ENCODE measurements at places on chromosomes 7 and 10. TPM values are rescaled to one million over a fixed set of nuclear protein-coding genes. Genes with fewer than 3 reads are reported as not detected.

Gene CALCR
- not detected for total RNA-seq

- no peak for DNase-seq
Measured at GRCh38 chr7:80764132-80764531, 125.7 kb downstream of the CD36 start.

DNA sequence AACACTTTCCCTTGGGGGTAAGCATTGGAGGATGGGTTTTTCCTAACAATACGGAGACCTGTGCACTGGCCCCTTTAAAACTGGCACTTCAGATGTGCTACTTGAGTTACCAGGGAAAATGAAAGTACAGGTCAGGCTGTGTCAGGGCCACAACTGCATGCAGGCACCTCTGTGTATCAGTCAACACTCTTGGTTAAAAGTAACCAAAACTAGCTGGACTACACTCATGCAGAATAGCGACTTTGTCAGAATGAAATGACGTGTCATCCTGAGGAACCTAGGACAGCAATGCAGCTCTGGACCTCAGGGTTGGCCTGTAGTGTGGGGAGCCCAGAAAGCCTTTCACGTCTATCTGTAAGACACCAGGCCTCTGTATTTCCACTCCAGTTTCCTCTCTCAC is 33.8 kb upstream of the SMKR1 start:
- DNase-seq: no peak

GRCh38 chr7:136655414-136655813 is 213.0 kb upstream of the CHRM2 start:
- no peak for DNase-seq

- no peak for DNase-seq
Measured at GRCh38 chr10:68106656-68107055, 2.6 kb upstream of the MYPN start.

DNA sequence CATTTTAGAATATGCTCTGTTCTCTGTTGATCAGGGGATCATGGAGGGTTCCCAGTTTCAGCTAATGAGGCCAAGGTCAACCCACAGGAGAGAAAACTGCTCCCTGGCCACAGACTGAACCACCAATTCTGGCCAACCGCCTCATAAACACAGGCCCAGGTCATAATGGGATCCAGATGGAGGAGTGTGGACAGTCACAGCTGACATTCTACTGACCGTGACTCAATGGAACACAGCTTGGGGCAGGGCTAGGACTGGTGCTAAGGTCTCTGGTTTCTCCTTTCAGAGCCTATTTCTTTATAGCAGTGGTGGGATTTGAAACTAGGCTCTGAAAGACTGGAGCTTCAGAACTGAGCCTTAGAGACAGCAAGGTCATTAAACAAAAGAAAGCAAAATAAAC is 68.3 kb downstream of the HIPK2 start:
- DNase-seq: peak; percentile 21

DNA sequence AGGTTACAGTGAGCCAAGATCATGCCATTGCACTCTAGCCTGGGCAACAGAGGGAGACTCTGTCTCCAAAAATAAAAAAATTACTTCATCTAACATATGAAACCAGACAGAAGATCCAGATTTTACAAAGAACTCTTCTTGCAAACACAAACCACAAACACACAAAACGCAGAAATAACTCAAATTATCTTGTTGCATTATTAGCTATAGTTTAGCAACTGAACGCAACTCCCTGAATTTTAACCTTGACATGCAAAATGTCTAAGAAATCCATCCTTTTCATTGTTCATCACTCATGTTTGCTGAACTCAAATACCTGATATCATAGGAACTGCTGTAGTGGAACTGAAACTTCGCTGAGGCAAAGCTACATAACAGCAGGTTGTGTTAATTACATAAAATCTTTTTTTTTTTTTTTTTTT is 64.1 kb downstream of the MICU1 start:
- no peak for DNase-seq

DNA sequence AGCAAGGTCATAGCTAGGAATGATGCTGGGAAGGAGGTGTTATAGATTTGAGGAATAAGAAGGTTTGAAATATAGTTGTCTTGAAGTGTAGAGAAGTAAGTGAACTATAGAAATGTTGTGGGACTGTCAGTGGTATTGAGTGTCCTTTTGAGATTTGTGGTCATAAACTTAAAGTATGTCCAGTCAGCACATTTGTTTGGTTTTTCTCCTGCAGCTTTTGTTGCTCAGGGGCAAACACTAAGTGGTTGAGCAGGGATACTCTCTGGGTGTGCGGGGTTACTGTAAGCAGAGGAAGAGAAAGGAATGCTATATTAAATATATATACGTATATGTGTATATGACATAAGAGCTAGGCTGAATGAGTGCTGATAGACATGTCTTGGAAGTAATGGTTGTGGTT is 67.1 kb downstream of the HECTD2 start:
- DNase-seq: no peak

- no peak for DNase-seq
Measured at GRCh38 chr10:78516756-78517155, 483.1 kb downstream of the RPS24 start.

Gene PTPN20
- not detected for total RNA-seq

Gene CYP17A1
- not detected for total RNA-seq

Gene SH2D4B
- total RNA-seq: 0.18 TPM

DNA sequence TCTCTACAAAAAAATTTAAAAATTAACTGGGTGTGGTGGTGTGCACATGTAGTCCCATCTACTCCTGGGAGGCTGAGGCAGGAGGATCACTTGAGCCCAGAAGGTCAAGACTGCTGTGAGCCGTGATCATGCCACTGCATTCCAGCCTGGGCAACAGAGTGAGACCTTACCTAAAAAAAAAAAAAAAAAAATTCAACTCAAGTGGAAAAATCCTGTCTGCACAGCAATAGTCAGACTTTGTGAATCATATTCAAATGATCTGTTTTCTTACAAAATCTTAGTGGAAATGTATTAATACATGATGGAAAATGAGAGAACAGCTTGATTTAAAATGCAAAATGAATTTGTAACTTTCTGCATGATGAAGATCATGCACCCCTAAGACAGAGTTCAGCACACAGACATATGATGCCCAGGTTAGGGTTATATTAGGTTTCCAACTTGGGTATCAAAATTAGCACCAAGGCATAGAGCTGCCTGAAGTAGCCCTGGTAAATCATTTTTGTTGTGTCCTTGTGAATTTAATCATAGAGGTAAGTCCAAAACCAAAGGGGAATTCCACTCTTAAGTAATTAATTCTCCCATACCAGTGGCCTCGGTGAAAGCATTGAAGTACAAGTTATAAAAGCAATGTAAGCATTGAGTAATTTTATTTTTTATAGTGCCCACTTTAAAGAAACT is 93.8 kb downstream of the ADD3 start:
- DNase-seq: no peak

DNA sequence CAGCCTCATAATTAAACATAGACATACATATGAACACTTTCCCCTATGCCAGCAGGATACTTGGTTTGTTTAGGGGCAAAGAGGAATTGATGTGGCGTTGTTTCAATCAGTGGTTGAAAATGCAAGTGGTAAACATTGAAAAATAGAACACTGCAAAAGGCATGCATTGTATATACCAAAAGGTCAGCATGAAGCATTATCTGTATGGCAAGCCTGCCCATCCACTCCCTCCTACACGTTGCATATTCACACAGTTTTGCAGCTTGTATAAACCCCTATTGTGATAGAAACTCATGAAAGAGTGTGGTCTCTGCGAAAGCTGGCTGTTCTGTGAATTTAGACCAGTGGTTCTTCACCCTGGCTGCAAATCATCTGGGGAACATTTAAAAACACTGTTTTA is 17.1 kb downstream of the CAV1 start:
- no peak for DNase-seq

- DNase-seq: no peak
Measured at GRCh38 chr10:119518936-119519335, 23.6 kb downstream of the RGS10 start.

GRCh38 chr7:131501422-131501821 is 55.0 kb downstream of the PODXL start:
- DNase-seq: no peak

GRCh38 chr7:26662646-26663045 is 201.7 kb downstream of the SKAP2 start:
- no peak for DNase-seq

- no peak for DNase-seq
Measured at GRCh38 chr10:103761075-103761920, 94.1 kb downstream of the SH3PXD2A start.

DNA sequence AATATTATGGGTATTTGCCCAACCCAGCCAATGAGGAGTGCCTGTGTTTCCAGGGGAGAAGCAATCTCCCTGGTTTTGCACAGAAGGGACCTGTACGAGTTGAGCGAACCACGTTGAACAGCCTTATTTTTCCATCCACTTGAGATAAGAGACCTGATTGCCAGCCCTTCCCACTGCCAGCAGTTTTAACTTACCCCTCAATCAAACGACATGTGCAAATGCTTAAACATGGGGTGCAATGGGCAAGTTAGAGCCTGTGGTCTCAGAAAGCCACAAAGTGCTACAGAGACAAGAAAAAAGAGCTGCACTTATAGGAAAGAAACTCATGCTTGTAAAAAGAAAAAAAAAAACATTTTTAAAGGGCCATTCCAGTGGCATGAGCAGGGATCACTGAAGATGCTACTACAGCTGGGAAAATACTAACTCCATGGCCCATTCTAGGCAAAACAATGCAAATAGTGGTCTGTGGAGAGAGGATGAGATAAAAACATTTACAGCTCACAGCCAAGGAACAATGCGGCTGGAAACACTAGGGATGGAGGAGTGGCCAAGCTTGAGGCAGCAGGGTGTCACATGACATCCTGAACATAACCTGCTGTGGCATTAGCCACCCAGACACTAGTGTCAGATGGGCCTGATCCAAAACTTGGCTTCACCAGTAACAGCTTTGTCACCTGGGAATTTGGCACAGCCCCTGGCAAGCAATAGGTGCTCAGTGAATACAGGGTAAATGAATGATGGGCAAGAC is 162.8 kb downstream of the ELMO1 start:
- peak; percentile 49 for DNase-seq

DNA sequence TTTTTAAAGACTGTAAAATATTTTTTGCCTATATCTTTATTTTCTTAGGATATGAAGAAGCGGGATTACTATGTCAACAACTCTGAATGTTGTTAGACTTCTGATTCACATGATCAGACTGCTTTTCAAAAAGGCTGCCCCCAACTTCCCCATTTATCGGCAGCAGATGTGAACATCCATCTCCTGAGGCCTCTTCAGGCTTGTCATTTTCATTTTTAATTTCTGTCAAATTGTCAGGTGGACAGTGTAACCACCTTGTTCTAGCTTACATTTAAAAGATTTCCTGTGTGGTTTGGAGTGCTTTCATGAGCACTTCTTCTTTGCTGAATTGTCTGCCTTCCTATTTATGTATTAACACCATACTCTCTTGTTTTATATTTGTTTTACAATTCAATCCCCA is 78.8 kb upstream of the GSDME start:
- DNase-seq: no peak

GRCh38 chr7:43694399-43694748 is 34.9 kb downstream of the COA1 start:
- DNase-seq: no peak

Measured in stomach (tissue), 19 donors.